ENCODE measurements at places on chromosomes 12 and 14.

DNA sequence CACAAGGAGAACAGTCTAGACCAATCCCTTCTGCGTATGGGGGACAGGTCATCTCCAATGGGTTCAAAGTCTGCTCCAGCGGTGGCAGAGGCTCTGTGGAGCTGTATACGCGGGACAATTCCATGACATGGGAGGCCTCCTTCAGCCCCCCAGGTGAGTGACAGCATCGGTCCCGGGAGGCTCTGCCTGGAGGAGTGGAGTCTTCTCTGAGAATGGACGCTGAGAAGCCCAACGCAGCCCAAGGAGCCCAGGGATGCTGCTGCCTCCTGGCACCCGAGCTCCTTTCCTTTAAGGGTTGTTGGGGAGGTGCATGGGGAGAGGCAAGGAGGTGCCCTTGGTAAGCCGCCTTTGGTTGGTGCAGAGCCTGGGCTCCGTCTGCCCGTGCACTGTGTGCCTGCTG lies 28.2 kb downstream of the ADGRD1 start:
- no peak for DNase-seq

- DNase-seq = no peak
Observed at GRCh38 chr14:45201905-45202304, 51.1 kb downstream of the MIS18BP1 start.

DNA sequence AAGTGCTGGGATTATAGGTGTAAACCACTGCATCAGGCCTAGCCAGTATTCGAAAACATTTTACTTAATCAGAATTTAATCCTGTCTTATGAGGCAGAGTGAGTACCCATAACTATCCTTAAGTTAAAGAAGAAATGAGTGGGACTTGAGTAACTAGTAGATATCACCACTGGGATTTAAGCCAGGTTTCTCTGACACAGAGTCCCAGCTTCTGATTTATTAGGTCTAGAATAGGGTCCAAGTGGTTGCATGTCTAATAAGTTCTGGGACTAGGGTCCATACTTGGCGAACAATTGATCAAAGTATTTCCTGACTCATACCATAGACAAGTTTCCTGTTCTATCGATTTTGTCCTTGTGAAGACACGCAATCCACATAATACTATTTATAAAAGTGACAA lies 18.9 kb downstream of the PTPRB start:
- no peak for DNase-seq

GRCh38 chr12:120678572-120678971 lies 8.4 kb upstream of the MLEC start:
- DNase-seq = no peak

- DNase-seq = no peak
Observed at GRCh38 chr12:124028555-124028925, 55.5 kb downstream of the ZNF664 start.

GRCh38 chr12:100715976-100716944 lies 78.3 kb upstream of the ANO4 start:
- no peak for DNase-seq

- no peak for DNase-seq
Observed at GRCh38 chr12:124630791-124631313, 63.4 kb upstream of the NCOR2 start.

- no peak for DNase-seq
Observed at GRCh38 chr14:61549425-61549824, 145.9 kb upstream of the HIF1A start.

- DNase-seq = no peak
Observed at GRCh38 chr12:128513331-128513730, 246.4 kb downstream of the TMEM132C start.

GRCh38 chr12:28987538-28988324 lies 161.3 kb upstream of the FAR2 start:
- DNase-seq = no peak

- DNase-seq = no peak
Observed at GRCh38 chr12:95495433-95495832, 21.5 kb downstream of the METAP2 start.

GRCh38 chr14:65850429-65851135 lies 438.1 kb downstream of the FUT8 start:
- no peak for DNase-seq

DNA sequence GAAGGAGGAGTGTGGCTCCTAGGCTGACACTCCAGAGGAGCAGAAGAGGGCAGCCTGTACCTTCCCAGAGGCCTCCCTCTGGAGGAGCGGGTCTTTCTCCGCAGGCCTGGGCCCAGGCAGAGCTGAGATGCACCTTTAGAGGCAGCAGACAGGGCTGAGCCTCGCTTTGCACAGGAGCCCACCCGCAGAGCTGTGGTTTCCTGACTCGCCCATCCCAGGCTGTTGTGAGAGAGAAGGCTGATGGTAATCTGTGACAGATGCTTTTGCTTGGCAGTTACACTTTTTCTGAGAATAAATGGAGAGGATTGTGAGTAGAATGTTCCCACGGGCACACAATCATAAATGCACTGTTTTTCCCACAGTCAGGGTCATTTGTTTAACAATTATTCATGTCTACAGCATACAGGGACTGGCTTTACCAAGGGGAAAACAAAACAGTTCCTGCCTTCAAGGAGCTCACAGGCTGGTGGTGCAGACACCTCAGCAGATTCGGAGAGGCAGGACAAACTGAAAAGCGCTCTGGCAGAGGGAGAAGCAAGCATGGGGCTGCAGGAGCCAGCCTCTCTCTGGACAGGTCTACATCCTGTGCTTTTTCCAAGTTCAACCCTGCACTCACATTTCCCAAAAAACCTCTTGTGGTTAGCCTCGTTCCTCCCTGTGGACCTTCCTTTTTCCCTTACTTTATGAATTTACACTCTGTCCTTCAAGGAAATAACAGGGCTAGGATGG lies 13.9 kb downstream of the EVL start:
- DNase-seq = no peak

GRCh38 chr12:62976110-62976662 lies 41.2 kb upstream of the PPM1H start:
- no peak for DNase-seq

DNA sequence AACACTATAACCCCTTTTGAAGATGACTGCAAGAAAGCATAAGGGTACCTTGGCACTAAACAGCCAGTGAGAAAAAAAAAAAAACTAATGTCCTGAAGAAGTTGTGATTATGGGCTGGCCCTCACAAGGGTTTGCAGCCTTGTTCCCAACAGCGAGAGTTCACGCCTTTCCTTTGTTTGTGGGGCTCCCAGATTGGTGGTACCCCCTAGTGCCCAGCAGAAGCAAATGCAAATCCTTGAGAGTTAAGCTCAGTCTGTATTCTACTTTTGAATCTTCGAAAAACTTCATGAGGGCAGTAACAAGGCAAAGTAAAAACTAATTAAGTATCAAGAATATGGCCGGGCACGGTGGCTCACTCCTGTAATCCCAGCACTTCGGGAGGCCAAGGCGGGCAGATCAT lies 238.9 kb upstream of the LMO3 start:
- DNase-seq = no peak

DNA sequence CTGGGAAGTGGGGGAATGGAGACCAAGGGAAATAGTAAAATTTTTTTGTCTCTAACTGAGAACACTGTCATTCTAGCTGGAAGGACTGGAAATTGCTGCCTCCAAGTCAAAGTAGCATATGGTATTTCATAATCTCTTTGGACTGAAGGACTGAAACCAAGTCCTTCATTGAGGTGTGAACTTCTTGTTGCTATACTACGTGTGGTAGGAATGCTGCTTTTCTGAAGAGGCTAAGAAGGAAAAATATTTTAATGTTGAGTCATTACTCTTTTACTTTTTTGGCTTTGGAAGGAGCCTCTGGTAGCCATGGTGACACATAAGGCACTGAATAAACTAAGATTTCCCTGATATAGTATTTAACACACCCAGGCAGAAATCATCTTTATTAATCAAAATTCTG lies 465.4 kb downstream of the NPAS3 start:
- DNase-seq = no peak

GRCh38 chr12:131445184-131445774 lies 265.6 kb upstream of the SFSWAP start:
- DNase-seq = no peak

DNA sequence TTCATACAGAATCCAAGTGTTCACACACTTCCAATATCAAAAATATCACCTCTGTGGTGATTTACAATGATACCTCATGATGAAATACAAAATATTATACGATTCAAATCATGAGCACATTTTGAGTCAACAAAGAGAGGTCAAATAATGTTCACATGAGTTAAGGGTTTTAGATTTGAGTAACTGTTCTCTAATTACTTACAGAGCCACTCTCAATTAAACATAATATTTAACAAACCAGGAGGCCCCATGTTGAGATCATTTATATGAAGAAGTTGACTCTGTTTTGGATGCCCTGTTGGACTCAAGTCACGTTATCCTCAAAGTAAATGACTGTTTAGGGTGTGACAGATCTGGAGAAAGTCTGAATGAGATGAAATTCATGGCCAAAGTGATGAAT lies 53.5 kb downstream of the NUAK1 start:
- no peak for DNase-seq

DNA sequence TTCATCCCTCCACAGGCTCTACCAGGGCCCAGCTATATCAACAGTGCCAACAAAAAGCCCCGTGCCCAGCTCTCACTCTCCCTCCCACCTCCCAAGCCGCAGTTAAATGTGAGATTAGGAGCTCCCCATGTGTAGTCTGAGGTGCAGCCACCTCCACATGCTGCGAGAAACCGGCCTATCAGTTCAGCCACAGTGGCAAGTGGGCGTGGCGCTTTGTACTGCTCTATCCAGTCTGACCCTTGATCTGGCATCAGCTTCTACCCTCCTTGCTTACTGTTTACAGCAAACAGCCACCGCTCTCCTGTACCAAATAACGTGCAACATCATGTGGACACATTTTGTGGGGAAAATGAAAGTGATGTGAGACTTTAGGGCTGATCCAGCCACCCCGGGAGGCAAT lies 1.7 kb downstream of the PLEK2 start:
- DNase-seq = no peak

- DNase-seq = no peak
Observed at GRCh38 chr14:21860172-21860571, 186.6 kb upstream of the OR4E1 start.

DNA sequence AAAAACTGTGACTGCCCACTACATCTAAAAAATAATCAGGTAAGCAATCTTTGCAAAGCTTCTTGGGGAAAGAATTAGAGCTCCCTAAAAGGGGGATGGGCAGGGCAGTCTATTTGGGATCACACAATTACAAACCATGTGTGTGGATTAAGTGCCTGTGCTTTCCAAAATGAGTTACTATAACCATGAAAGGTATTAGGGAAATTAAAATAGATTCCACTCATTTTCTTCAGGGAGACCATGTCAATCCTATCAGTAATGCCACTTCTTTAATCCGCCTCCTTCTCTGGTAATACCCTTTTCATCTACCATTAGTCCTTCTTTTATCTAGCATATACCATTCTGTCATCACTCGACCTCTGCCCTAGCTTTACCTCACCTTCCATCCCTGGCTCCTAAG lies 53.7 kb downstream of the PAWR start:
- DNase-seq = no peak

DNA sequence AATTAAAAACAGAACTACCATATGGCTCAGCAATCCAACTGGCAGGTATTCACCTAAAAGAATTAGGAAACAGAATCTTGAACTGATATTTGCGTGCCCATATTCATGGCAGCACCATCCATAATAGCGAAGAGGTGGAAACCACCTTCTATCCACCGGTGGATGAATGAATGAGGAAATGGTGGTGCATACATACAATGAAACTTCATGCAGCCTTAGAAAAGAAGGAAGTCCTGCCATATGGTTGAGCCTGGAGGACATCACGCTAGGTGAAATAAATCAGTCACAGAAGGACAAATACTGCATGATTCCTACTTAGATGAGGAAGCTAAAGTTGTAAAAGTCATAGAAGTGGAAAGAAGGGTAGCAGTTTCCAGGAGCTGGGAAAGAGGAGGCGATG lies 6.6 kb downstream of the TCL1A start:
- DNase-seq = no peak

DNA sequence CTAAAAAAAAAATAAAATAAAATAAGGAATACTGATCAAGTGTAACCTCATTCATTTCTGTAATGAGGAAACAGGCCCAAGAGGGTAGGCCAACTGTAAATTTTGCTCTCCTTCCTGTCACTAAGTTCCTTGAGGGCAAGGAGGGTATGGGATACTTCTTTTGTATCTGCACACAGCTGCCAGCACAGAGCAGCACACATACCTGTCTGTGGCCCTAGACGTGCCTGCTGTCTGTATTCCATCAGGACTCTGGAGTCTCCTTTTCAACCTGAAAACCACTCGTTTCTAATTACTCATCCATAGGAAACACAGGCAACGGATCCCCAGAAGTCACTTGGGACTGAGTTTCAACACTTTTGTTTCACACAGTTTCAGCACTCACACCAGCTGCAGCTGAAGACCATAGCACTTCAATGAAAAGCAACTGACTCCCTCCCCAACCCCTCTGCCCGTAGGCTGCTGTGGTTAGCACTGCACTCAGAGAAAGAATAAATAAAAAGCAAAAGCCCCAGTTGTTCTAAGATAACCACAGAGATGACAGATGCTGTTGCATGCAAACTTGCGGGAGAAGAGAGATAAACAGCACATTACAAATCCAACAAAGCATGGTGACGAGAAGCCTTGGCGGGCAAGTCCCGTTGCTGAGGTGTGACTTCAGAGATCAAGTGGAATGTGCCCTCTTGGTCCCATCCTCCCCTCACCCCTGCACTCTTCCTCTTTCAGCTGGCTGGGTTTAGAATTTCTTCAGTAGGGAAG lies 24.9 kb downstream of the CRACR2A start:
- no peak for DNase-seq

GRCh38 chr12:52070185-52070925 lies 577 bp downstream of the ATG101 start:
- DNase-seq = no peak

DNA sequence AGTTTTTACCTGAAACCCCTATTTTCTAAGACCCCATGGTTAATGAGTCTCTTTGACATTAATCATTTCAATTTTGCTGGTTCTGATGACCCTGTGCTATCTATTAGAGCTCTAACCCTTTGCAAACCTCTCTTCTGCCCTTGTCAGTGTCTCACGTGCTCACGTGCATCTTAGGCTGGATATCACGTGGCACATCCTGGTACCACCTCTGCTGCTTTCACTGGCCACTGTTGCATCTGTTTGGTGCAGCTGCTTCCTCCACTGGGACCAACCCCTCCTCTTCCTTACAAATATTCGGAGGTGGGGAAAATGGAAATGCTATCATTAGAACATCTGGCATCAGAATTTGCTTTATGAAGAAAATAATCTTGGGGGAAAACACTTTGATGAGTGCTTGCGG lies 119.6 kb downstream of the CRADD start:
- DNase-seq = no peak

GRCh38 chr12:95207407-95207806 lies 9.9 kb downstream of the FGD6 start:
- no peak for DNase-seq

- no peak for DNase-seq
Observed at GRCh38 chr14:102927878-102928411, 5.5 kb downstream of the AMN start.

- no peak for DNase-seq
Observed at GRCh38 chr12:1930803-1931597, 12.5 kb upstream of the CACNA2D4 start.

GRCh38 chr12:92992041-92992440 lies 62.9 kb upstream of the EEA1 start:
- no peak for DNase-seq

GRCh38 chr12:120488057-120488640 lies 7.8 kb upstream of the DYNLL1 start:
- DNase-seq = no peak

- DNase-seq = no peak
Observed at GRCh38 chr12:3671330-3672112, 81.4 kb downstream of the CRACR2A start.

- DNase-seq = no peak
Observed at GRCh38 chr14:104546591-104547309, 32.8 kb upstream of the C14orf180 start.
